Suppressor macrophage (primary cell): ENCODE measurements at places on chromosomes 5 and 9.

- DNase-seq = no peak
These were observed 82.1 kb upstream of the MOCS2 start for GRCh38 chr5:53191548-53192165.

DNA sequence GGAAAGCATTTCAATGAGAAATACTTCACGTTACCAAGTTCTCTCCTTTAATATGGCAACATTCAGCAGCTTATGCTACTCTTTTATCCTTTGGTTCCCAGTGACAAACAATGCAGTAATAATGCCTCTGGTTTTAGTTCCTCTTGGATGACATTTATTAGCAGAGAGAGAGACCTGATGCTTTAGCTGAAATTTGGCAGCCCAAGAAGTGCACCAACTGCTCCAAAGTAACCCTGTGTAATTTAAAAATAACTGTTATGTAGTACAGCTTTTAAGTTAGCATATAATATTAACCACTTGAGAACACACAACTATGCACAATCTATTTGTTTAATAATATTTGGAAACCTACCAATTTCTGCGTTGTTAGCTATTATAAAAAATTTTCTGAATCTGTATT lies 21.8 kb downstream of the PANK3 start:
- no peak for DNase-seq

GRCh38 chr5:168592014-168592368 lies 12.8 kb upstream of the PANK3 start:
- DNase-seq = no peak

DNA sequence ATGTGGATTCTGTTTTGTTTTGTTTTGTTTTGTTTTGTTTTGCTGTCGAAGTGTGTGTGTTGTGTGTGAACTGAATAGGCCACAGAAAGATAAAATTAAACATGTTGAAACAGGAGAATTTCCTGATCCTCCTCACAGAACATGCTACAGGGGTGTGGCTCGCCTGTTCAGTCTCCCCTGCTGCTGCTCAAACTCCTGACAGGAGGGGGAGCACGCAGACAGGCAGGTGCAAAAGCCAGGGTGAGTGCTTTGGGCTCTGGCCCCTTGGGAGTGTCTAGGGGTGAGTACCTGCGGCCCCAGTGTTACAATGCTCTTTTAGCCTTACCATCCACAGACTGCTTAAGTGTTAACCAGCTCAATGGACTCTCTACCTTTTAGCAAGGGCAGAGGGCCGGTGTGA lies 473.5 kb downstream of the MAT2B start:
- no peak for DNase-seq

DNA sequence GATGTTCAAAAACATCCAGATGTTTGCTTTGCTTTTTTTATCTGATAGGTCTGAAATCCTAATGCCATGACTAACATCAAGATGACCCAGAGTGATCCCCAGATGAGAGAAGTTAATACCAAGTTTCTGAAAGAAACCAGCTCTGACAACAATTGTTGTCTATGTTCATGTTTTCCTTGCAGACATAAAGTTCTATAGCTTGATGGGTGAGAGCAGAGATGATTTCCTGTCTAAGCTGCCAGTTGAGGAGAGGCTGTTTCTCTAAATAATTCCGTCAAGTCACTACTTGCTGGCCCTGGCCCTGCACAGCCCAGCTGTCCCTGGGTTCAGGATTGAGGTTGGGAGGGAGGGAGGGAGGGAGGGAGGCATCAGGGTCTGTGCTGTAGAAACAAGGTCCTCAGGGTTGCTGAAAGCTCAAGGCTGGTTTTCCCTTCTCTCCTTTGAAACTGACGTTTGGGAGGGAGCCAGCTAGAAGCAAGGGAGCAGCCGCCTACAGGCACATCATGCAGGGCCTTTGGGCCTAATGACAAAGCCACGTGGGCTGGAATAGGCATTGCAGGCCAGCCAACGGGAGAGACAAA lies 3.9 kb downstream of the SPARC start:
- DNase-seq = peak; percentile 65

DNA sequence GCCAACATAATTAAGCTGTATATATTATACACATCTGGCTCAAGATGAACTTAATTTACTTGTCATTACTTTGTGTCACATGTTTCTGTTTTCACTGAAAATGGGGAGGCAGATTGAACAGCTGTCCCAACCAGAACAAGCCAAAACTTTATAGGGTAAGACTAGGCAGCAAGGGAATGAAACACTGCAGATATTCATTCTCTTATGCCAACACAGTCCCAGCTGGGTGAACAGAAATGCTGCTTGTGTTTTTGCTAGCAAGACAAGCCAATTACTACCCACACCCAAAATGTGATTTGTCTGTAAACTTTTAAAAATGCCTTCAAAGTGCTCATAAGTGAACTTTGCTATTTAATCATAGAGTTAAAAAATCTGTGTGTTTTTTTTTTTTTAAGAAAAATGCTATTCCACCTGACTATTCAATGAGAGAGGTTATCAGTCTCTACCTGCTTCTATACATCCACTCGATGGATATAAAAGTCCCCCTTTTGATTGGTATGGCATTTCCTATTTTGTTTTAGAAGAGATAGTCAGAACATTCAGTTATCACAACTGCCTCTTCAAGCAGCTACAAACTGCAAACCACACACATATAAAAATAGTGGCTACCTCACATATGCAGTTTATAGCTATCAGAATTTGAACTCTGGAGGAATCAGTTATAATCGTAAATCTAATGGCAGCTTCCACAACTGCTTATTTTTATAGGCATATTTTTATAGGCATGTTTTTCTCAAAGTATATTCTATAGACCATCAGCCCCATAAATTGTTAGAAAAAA lies 91.9 kb upstream of the PPP1R2B start:
- DNase-seq = no peak

- DNase-seq = no peak
These were observed 11.7 kb downstream of the SNCAIP start for GRCh38 chr5:122323738-122324137.

DNA sequence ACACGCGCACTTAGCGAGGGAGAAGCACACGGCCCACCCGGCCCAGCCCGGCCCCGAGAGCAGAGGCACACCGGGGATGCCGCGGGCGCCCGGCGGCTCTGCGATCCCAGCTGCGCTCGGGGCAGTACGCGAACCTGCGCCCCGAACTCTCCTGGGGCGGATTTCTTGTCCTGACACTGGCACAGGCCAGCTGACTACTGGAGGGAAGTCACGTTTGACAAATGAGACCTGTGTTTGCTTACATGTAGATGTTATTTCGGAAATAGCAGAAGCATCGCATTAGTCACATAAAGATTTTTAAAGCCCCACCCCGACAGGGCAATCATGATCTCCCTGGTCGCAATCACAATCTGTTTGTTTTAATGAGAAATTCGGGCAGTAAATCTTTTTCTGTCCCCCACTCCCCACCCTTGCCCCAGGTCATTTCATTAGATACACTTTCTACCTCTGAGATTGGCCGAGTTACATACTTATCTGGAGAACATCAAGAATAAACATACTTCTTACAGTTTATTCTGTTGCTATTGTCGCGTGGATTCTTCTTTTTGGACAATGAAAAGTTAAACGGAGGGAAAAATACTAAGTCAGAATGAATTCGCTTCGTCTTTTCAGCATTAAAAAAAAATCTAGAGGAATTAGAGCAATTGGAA lies 518.9 kb downstream of the CTNND2 start:
- no peak for DNase-seq

GRCh38 chr9:133246562-133246961 lies 28.4 kb downstream of the ABO start:
- no peak for DNase-seq
